ENCODE measurements at places on chromosomes 16 and 17.

DNA sequence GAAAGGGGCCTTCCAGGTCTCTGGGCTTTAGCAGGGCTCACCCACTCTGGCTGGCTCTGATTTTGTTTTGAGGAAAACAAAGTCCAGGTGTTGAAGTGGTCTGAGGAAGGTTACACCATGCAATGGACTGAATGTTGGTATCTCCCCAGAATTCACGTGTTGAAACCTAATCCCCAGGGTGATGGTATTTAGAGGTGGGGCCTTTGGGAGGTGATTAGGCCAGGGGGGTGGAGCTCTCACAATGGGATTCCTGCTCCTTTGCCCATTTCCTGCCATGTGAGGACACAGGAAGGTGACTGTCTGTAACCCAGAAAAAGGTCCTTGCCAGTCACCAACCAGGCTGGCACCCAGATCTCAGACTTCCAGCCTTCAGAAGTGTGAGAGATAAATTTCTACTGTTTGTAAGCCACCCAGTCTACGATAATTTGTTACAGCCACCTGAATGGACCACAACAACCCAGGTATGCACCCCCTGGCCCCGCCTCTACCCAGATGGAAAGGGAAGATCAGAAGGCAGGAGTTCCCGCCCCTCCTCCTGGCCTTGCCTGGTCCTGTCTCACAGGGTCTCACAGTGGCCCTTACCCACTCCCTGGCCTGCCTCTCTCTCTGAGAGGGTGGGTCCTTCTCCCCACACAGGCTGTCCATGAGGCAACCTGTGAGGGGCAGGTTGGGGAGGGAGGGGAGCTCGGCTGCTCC is 32.0 kb downstream of the LRRC75A start:
- DNase-seq: no peak

DNA sequence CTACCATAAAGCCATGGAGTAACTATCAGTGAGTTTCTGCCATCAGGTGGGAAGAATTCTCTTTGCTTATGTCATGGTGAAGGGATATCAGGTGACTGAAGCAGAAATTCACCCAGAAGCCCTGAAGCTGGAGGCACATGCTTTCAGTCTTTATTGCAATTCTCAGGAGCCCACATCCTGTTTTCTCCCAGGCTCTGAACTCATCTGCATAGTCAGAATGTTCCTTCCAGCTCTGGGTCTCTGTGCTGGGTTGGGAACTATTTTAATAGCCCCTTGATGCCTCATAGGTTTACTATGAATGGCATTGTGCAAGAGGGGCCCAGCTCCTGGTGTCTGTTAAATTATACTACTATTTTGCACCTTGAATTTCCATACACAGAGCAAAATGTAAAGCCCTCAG is 198.4 kb upstream of the SOX9 start:
- no peak for DNase-seq

DNA sequence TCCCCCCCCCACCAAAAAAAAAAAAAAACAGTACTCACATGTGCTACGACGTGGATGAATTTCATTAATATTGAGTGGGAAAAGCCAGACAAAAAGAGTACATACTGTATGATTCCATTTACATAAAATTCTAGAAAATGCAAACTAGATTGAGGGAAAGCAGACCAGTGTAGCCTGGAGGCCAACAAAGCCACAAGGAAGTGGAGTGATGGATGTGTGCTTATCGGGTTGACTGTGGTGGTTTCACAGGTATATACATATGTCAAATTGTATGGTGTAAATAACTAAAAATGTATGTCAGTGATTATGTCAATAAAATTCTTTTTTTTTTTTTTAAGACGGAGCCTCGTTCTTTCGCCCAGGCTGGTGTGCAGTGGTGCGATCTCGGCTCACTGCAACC is 1.9 kb upstream of the PLD6 start:
- no peak for DNase-seq

DNA sequence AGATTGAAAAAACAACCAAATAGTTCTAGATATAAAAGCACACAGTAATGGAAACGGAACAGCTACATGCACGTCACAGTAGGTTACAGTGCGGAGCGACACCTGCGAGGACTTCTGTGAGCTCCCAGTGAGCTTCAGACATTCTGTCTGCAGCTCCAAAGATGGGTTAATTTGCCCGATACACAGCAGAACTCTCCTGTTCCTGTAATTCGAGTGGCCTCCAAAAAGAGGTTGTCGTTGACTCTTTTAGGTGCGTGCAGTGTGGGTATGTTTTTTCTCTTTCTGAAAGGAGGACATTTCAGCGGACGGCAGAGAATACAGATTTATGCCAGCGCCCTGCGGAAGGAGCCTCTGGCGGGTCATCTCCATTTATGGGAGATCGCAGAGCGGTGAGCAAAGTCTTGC is 2.9 kb downstream of the OR1F1 start:
- no peak for DNase-seq

DNA sequence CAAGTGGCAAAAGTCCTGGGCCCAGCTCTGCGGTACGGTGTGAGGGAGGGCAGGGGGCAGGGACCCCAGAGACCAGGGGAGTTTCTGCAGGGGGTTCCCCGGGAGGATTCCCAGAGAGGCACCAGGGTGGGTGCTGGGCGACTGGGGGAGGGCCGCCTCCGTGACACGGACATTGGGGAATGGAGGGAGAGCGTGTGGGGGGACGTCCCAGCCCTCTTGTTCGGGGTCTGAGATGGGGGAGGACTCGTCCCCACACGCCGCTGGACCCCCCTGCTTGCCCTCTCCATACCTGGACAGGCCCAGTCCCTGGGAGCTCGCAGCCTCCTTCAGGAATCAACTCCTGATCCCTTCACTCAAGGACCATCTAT is 26.3 kb upstream of the C1QTNF8 start:
- no peak for DNase-seq

DNA sequence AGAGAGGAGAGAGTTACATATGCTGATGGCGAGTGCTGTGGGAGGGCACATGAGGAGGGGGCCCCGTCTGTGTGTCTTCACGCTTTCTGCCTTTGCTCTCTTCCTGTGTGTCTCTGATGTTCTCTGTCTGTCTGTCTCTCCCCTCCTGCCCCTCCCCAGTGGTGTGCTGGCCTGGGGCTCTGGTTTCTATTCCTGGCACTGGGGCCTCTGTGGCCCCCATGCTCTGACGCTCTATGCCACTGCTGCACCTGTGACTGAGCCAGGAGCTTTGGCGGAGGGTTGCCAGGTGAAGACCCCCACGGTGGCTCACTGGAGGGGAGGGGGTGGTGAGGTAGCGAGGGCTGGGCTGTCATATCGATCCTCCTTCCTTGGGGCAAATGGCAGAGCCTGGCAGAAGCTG is 24.6 kb upstream of the BRD7 start:
- no peak for DNase-seq

Measured in stimulated activated CD8-positive, alpha-beta memory T cell treated with anti-CD3 and anti-CD28 coated beads, Interleukin-2, amount 100 ng/mL, for 1 hour (primary cell).